Right renal pelvis (tissue), 4 donors: ENCODE measurements at places on chromosomes 4 and X. TPM values are rescaled to one million over a fixed set of nuclear protein-coding genes. Genes with fewer than 3 reads are reported as not detected.

GRCh38 chr4:164438321-164438720 is 315.6 kb upstream of the SMIM31 start:
- no peak for DNase-seq

DNA sequence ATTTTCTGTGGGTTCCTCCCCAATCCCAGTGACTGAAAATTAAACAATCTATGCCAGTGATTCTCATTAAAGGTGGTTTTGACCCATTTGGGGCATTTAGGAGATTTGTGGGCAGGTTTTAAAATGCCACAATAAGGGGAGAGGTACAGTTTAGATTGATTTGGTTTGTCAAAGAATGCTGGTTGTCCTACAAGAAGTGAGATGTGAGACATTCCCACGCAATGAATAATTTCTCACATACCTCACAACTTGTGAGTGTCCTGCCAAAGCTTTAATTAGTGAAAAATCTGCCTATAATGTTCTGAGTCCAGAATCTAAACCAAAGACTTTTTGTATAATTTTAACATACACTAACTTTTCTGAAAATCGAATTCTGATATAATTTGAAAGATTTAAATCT is 199.4 kb downstream of the MAPK10 start:
- DNase-seq = no peak

GRCh38 chr4:164931551-164932324 is 45.7 kb downstream of the TRIM61 start:
- no peak for DNase-seq

- DNase-seq = no peak
Observed at GRCh38 chrX:265502-265901, 15.7 kb upstream of the PLCXD1 start.

DNA sequence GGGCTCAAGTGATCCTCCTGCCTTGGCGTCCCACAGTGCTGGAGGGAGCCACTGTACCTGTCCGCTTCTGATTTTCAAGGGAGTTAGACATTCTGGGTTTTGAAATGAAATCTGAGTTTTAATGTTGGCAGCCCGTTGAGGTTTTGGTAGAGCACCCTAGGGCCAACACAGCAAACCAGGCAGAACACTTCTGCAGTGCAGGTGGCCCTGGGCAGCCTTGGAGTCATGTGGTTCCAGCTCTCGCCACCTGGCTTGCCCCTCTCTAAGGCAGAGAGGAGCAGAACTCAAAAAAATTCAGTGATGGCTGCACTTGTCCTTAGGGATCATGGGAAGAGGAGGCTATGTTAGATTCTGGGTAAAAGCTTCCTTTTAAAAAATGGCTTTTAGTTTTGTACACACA is 74.9 kb downstream of the CLDN34 start:
- DNase-seq = no peak

GRCh38 chrX:68060506-68061205 is 372.6 kb downstream of the OPHN1 start:
- DNase-seq = no peak

The MND1 gene
- 18.4 TPM for polyA plus RNA-seq

DNA sequence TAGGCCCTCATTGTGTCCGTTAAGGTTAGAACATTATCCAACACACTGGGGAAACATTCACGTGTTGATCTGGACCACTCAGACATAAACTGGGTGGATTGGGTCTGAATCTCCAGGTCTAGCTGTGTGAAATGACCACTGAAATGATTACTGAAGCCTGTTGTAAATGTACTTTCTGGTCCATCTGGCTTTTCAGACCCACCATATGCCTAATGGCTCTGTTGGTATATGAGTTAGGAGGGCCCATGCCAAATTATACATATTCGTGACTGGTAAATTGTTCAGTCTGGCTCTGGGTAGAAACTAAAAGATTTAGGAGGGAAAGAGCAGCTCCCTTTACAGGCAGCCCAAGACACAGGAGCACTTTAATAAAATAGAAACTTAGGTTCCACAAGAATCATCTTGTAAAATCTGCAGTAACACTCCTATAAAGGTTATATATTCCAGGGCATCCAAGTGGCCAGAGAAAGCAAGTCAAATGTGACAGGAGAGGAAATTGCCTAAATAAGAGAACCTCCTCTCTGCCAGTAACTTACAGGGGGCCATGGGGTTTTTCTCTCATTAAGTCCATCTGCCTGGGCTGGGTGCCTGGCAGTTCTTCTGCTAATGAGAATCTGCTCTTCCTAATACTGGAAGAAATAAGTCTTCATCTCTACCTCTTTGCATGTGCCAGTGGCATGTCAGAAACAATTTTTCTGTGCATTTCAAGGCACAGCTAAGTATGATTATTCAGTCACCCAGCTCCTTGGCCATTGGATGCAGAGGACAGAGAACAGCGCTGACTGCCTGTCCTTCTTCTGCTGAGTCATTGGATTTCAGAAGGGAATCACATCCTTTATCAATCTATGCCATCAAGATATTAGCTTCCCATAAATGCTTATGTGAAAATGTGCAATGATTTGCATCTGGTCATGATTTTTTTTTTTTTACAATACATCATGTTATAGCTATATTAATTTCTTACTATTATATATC is 112.6 kb downstream of the GLRA2 start:
- no peak for DNase-seq

The CT45A1 gene
- not detected for polyA plus RNA-seq

DNA sequence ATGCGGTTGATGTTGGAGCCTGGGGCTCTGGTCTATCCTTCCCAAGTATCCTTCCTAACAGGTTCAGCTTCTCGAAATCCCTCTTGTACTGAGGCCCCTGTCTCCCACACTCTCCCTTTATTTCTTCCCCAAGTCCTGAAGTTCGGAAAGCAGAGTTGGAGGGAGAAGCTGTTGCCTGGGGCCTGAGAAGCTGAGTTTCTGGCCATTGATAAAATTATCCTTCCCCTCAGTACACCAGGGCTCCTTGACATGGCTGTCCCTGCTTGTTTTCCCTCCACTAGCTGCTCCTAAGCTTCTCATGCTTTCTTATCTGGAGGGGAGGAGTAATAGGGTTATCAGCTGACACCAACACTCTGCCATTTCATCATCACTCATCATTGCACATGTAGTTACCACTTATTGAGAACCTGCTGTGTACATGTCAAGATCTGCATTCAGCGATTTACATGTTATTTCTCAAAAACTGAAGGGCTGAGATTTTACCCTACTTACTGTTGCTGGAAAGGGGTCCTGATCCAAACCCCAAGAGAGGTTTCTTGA is 58.0 kb downstream of the FUNDC1 start:
- no peak for DNase-seq

The ATRX gene
- polyA plus RNA-seq = 81.0 TPM

DNA sequence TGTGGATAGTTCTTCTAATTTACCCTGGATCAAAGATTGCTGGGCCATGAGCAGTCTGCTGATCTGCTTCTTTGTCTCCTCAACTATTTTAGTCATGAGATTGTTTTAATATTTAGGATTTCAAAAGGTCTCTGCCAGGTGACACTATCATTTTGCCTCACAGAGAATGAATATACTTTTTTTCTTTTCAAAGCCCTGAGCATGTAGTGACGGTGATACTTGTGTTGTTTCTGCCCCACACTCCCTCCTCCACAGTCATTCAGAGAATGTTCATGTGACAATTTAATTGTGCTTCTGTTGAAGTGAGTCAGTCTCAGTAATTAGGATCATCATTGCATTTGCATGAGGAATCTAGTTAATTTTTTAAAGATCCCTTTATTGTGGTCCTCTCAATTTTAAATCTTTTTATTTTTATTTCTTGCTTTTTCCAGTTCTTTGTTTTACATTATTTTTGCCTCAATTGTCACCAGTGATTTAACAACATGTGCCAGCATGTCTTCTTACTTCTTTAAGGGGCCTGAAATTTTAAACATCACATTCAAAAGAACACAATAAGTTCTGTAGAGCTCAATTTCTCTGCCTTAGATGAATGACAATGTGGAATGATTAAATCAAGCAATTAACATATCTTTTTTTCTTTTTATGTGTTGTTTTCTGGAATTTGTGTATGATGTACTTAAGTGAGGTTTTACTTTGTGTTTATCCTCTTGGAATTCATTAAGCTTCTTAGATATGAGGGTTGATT is 12.3 kb downstream of the MMRN1 start:
- no peak for DNase-seq

DNA sequence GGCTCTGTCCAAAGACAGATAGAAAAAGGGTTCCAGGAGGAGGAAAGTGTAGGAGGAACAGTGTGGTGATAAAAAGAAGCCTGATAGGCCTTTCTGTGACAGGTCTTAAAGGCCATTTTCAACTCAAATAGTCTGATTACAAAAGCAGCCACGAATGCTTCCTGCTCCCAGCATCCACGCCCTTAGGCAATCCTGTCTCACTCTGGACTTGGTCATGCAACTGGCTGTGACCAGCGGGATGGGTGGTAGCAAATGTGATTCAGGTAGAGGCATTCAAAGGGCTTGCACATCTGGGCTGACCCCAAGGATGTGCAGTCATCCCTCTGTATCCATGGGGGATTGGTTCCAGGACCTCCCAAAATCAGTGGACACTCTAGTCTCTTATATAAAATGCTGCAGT is 14.4 kb upstream of the SEPSECS start:
- DNase-seq = no peak

DNA sequence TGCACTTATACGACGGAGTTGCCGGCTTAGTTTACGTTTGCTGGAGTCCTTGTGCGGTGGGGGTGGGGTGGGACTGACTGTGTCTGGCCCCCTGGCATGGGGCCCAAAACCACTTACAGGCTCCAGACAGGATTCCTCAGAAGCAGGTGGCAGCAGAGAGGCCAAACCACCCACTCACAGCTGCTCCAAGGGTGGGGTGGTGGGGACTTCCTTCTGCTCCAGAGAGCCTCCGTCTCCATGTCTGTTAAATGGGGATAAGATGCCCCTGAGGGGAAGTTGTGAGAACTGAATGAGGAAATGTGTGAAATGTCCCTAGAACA is 36.7 kb downstream of the PSAPL1 start:
- no peak for DNase-seq

DNA sequence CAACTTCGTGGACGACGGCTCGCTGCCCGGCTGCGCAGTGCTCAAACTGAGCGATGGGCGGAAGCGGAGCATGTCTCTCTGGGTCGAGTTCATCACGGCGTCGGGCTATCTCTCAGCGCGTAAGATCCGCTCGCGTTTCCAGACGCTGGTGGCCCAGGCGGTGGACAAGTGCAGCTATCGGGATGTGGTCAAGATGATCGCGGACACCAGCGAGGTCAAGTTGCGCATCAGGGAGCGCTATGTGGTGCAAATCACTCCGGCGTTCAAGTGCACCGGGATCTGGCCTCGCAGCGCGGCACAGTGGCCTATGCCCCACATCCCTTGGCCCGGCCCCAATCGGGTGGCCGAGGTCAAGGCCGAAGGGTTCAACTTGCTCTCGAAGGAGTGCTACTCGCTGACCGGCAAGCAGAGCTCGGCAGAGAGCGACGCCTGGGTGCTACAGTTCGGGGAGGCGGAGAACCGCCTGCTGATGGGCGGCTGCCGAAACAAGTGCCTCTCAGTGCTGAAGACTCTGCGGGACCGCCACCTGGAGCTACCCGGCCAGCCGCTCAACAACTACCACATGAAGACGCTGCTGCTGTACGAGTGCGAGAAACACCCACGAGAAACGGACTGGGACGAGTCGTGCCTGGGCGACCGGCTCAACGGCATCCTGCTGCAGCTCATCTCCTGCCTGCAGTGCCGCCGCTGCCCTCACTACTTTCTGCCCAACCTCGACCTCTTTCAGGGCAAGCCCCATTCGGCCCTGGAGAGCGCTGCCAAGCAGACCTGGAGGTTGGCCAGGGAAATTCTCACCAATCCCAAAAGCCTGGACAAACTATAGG is 1.5 kb downstream of the MAB21L2 start:
- DNase-seq = no peak

- DNase-seq = no peak
Observed at GRCh38 chrX:65642914-65643491, 24.5 kb upstream of the MSN start.

- DNase-seq = no peak
Observed at GRCh38 chrX:136268051-136269048, 17.1 kb upstream of the MAP7D3 start.

DNA sequence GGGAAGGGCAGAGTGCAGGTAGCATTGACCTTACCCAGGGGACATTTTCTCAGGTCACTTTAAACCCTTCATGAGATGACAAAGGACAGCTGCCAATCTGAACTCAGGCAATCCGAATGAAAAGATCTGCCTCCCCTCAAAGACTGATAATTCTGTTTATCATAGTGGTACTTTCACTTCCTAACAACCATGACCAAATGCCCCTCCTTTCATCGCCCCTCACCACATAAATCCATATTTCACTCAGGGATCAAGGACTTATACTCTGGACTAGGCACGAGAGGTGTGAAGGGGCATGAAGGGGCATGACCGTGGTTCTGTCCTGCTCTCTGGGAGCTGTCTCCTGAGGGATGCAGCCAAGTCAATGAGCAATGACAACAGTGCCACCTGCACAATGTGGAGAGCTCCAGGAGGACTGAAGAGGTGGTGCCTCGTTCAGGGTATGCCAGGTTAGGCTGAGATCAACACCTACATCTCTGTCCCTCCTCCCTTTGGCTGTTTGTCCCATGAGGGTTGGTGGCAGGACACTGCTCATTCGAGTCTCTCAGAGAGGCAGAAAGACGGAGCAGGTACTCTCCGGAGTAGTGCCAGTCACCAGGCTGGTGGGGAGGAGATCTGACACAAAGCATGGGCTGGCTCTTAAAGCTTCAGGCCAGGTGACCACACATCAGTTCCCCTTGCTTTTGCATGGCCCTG is 12.5 kb downstream of the HS3ST1 start:
- DNase-seq = no peak

GRCh38 chr4:161444626-161445025 is 719.2 kb downstream of the FSTL5 start:
- no peak for DNase-seq

GRCh38 chr4:81069706-81070331 is 39.3 kb downstream of the BMP3 start:
- DNase-seq = peak; percentile 83

The LNX1 gene
- polyA plus RNA-seq = 18.0 TPM

- no peak for DNase-seq
Observed at GRCh38 chr4:24772061-24772705, 23.2 kb upstream of the SOD3 start.

DNA sequence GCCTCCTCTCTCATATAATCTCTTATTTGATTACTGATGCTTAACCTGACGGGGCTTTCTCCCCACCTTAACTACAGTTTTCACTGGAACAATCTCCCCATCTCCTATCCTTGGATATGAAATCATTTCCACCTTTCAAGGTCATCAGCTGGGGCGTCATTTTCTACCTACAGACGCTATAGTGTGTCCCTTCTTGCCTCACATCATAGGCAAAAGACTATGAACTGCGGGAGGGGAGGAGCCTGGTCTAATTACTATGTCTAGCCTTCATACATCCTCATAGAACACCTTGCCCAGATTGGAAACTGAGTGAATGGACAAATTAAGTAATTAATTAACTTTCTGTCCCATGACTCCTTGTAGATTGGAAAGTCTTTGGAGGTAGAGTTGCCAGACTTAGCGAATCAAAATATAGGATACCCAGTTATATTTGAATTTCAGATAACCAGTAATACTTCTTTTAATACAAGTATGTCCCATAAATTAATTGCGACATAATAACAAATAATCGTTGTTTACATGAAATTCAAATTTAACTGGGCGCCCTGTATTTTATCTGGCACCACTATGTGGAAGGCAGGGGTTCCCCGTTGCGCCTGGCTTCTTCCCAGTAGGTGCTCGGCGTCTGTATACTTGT is 752 bp upstream of the ATP6AP2 start:
- no peak for DNase-seq

GRCh38 chr4:16196482-16197393 is 29.5 kb downstream of the TAPT1 start:
- peak; percentile 51 for DNase-seq
